ENCODE measurements at places on chromosomes 1 and 21.

GRCh38 chr1:147168626-147169058 lies 3.6 kb downstream of the PRKAB2 start:
- DNase-seq, result peak; percentile 53

GRCh38 chr1:112169517-112169916 lies 180.0 kb upstream of the KCND3 start:
- no peak for DNase-seq

DNA sequence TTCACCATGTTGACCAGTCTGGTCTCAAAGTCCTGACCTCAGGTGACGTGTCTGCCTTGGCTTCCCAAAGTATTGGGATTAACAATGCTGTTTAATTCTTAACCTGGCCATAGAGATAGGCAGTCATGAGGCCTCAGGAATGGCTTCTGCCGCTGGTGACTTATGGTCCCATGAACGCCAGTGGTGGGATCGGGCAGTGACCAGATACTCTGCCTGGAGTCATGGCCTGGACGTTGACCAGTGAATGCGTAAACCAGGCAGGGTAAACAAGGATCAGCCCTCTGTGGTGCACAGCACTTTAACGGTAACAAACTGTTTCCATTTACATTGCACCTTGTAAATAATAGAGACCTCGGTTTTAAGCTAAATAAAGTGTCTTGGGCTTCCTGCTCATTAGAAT lies 23.0 kb downstream of the MTARC1 start:
- DNase-seq, result no peak

DNA sequence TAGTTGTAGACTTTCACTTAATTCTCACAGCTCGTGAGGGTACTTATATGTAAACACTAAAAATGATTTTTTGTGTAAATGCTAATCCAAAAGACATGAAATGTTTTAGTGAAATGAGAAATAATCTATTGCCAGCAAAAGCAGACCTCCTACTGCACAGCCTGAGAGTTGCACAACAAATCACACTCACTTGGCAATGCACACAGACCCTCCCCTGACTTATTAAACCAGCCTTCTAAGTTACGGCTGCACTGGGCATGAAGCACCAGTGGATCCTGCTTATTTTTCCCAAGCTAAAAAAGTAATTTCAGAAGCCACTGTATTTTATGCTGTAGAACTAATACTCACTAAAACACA lies 10.3 kb downstream of the ERRFI1 start:
- peak; percentile 26 for DNase-seq

DNA sequence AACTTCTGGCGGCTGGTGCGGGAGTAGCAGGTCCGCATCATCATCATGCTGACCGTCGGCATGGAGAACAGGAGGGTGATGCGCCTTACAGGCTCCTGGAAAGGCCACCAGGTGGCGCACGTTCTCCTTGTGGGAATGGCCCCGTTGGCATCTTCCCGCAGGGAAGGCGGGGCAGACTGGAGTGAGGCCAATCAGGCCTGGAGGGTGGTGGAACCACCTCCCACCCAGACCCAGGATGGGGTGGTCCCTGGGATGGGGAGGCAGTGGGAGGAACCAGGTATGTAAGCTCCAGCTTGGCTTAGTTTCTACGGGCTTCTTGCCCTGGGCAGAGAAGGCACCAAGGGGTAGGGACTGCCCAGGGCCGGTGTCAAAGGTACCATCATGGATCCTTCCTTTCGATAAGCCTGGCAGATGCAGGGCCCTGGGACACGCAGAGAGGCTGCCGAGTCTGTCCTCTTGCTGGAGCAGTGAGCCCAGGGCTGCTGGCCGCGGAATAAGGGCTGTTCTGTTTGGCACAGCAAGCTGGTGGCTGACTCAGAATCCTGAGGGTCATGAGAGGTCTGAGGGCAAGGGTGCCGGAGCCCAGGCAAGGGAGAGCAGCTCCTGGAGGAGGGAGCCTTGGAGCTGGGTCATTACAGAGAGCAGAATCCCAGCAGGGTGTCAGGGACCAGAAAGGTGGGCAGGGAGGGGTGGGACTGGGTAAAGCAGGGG lies 8.7 kb upstream of the LGR6 start:
- peak; percentile 89 for DNase-seq

- no peak for DNase-seq
Observed at GRCh38 chr1:71190843-71191242, 110.0 kb upstream of the ZRANB2 start.

DNA sequence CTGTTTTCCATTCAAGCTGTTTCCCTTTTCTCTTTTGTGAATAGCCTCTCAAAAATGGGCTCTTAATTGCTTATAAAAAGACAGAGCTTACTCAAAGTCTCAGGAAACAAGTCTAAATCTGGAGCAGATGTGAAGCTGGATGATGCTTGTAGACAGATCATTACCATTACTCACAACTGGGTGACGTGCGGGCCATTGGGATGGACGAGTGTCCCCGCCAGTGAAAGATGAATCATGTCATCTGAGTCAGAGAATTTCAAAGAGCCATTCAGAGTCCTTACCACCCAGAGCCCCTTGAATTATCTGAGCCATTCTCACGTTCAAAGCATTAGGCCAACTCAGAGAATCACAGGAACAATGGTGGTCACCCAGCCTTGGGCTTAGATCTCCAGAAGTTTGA lies 134.6 kb downstream of the HUNK start:
- DNase-seq, result peak; percentile 53

DNA sequence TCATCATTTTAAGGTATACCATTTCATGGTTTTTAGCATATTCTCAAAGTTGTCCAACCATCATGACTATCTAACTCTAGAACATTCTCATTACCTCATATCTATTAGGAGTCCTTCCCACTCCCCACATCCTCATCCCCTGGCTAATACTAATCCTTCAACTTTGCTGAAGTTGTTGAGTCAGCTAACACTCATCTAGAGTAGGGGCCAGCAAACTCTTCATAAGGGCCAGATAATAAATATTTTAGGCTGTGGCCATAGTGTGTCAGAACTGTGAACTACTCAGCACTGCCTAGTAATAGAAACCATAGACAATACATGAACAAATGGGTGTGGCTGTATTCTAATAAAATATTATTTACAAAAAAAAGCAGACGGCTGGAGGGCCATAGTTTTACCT lies 43.0 kb downstream of the TOR3A start:
- DNase-seq, result peak; percentile 89

DNA sequence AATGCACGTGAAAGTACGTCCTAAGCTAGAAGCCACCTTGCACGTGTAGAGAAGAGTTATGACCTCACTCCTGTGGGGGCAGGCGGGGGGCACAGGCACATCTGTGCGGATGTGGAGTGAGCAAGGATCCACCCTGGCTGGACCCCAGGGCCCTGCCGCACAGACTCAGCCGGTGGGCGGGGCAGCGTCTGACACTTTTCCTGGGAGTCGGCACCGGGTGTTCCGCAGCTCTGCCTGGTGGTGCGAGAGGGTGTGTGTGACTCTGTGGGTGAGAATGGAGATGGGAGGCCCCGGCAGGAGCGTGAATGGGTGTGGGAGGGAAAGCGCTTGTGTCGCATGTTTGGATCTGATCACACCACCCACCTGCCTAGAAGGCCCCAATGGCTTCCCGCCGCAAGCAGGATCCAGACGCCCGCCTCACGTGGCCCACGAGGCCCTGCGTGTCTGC lies 29.5 kb downstream of the RAP1GAP start:
- DNase-seq, result no peak

- DNase-seq, result no peak
Observed at GRCh38 chr1:36784147-36784859, 250.0 kb downstream of the GRIK3 start.

DNA sequence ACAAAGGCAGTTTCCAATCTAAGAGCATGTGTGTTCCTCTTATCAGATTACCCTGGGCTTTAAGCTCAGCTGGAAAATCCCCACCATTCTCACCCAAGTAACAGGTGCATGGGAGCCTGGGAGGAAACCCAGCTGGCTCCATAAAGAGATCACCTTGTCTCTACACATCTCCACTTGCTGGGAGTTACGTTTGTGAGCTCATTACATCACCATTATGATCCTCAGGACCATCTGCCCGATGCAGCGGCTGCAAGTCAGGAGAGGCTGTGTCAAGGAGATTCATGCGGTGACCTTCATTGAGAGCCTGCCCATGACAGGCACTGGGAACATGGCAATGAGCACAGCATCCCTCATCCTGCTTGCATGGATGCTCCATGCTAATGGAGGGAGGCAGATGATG lies 618.0 kb downstream of the NPHP4 start:
- DNase-seq, result no peak

GRCh38 chr1:233143241-233143640 lies 152.3 kb downstream of the PCNX2 start:
- DNase-seq, result no peak

- DNase-seq, result peak; percentile 22
Observed at GRCh38 chr1:11384170-11384554, 94.8 kb upstream of the DISP3 start.

GRCh38 chr1:52631759-52632331 lies 1.1 kb upstream of the SHISAL2A start:
- no peak for DNase-seq

DNA sequence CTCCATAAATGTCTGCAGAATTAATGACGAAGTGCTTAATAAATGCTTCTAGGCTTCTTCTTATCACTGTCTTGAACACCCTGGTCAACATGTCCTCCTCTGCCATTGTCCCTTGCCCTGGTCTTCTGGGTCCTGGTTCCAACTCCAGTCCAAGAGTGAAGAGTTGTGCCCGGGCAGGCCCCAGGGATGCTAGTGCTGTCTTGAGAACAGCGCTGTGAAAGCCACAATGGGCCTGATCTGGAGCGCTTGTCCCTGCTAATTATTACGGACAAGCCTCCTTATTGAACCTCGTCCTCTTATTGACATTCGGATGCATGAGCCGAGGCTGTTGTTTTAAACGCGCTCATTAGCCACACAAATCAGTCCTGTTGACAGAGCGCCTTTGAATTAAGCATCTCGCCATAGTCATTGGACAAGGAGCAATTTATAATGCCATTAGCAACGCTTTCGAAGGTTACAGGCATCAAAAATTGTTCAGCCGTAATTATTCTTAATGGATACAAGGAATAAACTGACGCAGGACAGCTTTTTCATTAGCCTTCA lies 211.6 kb upstream of the POU3F1 start:
- DNase-seq, result no peak

DNA sequence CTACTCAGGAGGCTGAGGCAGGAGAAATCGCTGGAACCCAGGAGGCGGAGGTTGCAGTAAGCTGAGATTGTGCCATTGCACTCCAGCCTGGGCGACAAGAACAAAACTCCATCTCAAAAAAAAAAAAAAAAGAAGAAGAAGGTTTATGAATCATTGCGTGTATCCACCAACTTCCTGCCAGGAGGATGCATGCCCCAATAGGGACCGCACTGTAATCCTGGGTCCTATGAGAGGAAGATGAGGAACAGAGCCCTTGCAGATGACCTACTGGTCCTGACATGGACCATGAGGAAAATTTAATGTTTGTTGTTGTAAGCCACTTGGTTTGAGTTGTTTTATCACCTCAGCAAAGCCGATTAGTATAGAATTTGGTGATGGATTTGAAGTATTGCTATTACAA lies 56.7 kb downstream of the PTGS2 start:
- no peak for DNase-seq

GRCh38 chr1:241077386-241078147 lies 279.4 kb downstream of the RGS7 start:
- DNase-seq, result no peak

GRCh38 chr1:201061049-201061448 lies 37.5 kb upstream of the KIF21B start:
- DNase-seq, result no peak

DNA sequence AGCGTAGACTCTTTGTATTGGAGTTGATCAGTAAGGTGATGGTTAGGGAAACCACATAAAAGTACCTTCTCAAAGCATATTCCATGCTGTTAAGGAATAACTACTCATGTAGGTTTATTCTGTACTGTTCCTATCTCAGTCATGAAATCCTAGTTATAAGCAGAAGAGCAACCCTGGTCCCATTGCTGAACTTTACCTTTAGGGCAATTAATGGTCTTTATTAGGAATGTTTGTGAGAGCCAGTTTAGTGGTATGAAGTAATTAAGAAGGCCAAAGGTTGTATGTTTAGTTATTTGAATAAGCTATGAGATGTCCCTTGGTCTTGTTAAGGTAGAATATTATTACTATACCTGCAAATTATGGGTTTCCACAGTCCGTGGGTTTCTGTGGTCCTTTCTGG lies 44.0 kb downstream of the ACP6 start:
- no peak for DNase-seq

DNA sequence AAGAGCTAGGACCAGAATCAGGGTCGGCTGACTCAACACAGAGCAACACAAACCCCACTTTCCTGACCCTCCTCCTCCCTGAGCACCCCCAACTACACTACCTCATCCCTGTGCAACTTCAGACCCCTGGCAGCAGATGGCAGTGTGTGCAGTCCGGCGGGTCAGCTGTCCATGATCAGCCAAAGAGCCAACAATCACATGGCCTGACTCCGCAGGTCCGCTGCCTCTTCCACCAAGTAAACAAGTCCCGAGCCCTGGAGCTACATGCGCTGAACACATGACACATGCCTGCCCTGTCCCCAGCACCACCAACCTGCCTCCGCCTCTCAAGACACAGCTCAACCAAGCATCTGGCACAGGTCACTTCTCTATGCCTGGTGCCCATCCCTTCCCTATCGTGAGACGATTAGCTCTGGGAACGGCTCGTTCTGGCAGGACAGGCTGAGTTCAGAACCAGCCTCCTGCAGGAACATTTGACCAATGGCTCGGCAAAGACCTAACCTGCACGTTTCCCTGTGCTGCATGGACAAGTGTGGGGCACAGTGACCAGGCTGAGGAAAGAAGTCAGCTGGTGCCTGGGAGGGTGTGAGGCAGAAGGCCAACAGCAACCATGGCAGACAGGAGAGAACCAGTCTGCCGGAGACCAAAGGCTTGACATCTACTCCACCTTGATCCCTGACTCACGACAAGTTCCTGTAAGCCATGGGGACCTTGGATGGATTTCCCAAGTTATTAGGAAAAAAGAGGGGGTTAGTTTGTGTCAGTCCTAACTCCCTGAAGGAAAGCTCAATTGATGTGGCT lies 60.3 kb downstream of the CD46 start:
- DNase-seq, result peak; percentile 36

- DNase-seq, result no peak
Observed at GRCh38 chr1:55153031-55153430, 62.1 kb downstream of the USP24 start.

- DNase-seq, result no peak
Observed at GRCh38 chr1:157624471-157624870, 26.6 kb upstream of the FCRL4 start.

GRCh38 chr21:14592296-14593000 lies 46.3 kb upstream of the SAMSN1 start:
- no peak for DNase-seq

DNA sequence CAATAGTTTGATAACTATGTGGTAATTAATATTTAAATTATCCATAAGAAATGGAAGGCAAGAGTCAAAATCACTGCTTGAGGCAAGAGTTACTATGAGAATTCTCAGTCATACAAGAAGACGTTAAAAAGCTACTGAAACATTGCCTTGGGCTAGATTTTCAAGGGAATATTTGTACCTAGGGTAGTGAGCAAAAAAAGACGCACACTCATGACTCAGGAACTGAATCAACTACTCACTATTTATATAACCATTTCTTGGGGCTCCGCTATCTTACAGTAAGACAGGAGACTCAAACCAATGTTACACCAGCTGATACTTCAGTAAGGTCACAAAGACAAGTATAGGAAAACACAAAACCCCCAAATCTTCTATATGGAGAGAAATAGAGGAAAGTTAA lies 151.5 kb upstream of the RNPC3 start:
- no peak for DNase-seq

- no peak for DNase-seq
Observed at GRCh38 chr1:32907435-32907834, 6.2 kb upstream of the TMEM54 start.

- no peak for DNase-seq
Observed at GRCh38 chr1:158022554-158023312, 29.3 kb downstream of the KIRREL1 start.

- DNase-seq, result no peak
Observed at GRCh38 chr1:152313970-152314369, 11.1 kb downstream of the FLG start.

GRCh38 chr21:28910280-28910887 lies 82.3 kb downstream of the LTN1 start:
- no peak for DNase-seq

All from PC-3 (cell line).